Caki2 (cell line): ENCODE measurements at places on chromosomes 7 and 10. TPM values are rescaled to one million over a fixed set of nuclear protein-coding genes. Genes with fewer than 3 reads are reported as not detected.

DNA sequence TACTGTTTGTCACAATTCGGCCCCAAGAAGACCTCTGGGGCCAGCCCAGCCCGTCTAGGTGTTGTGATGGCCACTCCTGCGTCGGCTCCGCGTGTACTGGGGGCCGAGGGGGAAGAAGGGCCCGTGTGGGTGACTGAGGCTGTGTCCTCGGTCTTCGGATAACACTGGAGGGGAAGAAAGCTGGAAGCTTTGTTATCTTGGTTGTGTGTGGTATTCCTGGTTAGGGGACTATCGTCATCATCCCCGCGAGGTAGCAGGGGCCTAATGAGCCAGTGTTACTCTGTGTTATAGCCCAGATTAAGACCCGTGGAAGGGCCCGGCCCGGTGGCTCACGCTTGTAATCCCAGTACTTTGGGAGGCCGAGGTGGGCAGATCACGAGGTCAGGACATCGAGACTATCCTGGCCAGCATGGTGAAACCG lies 854 bp downstream of the MTG1 start:
- no peak for DNase-seq

DNA sequence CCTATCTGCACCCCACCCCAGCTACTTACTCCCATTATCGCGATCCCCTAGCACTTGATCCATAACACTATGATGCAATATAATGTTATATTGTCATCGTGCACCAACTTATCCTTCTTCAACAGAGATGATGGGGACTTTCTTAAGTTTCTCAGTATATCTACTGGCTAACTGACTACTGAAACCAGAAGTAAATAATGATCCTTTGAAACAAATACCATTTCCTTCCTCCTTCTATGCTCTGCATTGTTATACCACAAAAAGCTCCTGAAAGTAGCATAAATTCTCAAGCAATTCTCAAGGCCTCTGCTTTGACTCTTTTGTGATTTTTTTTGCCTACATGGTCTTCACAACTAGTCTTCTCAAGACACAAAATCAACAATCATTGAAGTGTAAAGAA lies 68.9 kb downstream of the HTR7 start:
- no peak for DNase-seq

DNA sequence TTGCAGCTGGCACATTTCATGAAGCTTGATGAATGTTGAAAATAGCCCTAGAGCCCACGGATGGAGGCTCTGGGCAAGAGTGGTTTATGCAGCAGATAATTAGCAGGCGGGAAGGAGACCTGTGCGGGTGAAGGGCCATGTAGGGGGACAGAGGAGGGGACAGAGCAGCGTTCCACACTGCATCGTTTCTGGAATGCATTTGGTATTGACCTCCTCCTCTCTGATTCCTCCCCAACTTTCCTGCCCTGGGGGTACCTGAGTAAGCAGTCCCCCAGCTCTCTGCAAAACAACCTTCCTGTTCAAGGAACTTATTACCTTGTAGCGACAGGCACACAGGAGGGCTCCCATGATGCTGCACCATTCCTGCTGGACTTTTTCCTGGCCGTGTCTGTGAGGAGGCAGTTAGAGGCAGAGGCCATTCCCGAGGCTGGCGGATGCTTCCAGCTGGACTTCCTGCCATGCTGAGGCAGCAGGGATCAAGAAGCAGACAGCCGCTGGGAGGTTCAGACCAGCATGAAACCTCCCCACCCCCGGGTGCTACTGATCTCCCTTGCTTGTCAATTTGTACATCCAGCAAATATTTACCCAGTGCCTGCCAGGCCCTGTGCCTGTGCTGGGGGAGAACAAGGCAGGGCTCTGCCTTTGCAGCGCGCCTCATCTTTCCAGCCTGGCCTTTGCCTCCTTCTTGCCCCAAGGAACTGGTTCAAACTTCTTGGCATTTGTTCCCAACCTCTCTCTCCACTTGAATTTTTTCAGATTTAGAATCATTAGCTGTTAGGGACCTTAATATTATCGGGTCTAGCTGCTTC lies 28.7 kb downstream of the SLC29A3 start:
- no peak for DNase-seq

- peak; percentile 65 for DNase-seq
These were observed 1.1 kb downstream of the P4HA1 start for GRCh38 chr10:73095481-73096021.

GRCh38 chr10:115624448-115624847 lies 531.3 kb downstream of the ATRNL1 start:
- DNase-seq, result no peak

DNA sequence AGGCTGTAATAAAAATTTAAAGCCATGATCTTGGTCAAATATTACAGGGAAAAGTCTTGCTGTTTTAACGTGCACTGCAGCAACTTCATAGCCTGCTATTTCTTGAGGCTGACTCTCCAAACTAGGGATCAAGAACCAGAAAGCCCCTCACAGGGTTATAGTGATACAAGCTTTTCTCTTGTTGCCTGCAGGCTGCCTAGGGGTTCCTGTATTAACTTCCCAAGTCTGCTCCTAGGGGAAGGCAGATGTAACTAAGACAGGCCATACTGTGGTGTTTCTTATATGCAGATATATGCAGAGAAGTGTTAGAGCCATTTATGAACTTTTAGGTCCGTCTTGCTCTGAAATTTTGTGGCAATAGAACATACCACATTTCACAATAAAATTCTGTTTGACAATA lies 175.7 kb downstream of the FOXP2 start:
- DNase-seq, result no peak

- peak; percentile 76 for DNase-seq
These were observed 73.9 kb downstream of the SH3PXD2A start for GRCh38 chr10:103781329-103782061.

DNA sequence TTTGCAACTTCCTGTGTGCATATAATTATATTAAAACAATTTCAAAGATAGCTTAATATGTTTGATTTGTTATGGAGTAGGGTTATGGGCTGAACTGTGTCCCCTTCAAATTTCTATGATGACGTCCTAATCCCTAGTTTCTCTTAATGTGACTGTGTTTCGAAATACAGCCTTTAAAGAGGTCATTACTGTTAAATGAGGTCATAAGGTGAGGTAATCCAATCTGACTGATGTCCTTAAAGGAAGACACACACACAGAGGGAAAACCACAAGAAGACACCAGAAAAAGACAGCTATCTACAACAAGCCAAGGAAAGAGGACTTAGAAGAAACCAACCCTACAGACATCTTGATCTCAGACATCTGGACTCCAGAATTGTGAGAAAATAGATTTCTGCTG lies 407.4 kb downstream of the MAGI2 start:
- DNase-seq, result no peak

DNA sequence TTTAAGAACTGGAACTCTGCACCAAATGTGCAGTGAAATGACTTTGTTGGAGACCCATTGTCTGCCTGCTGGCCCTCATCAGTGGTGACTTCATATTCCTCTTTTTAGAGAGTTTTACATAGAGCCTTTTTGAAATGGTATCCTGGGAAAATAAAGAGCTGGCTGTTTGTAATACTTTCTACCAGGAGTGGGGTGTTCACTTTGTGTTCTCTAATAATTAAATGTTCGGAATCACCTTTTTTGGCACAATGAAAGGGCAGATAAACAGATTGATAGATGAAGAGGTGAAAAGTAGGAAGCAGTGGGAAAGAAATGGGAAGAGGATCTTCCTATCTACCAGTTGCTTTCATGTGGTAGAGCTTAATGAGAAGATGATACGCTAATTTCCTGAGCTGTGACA lies 55.5 kb downstream of the PRPF18 start:
- no peak for DNase-seq

BICC1 gene
- 91.3 and 105 TPM in 2 replicates for total RNA-seq

MET gene
- 254 and 324 TPM in 2 replicates for total RNA-seq

NT5C3A gene
- total RNA-seq, result 36.6 and 128 TPM in 2 replicates

DNA sequence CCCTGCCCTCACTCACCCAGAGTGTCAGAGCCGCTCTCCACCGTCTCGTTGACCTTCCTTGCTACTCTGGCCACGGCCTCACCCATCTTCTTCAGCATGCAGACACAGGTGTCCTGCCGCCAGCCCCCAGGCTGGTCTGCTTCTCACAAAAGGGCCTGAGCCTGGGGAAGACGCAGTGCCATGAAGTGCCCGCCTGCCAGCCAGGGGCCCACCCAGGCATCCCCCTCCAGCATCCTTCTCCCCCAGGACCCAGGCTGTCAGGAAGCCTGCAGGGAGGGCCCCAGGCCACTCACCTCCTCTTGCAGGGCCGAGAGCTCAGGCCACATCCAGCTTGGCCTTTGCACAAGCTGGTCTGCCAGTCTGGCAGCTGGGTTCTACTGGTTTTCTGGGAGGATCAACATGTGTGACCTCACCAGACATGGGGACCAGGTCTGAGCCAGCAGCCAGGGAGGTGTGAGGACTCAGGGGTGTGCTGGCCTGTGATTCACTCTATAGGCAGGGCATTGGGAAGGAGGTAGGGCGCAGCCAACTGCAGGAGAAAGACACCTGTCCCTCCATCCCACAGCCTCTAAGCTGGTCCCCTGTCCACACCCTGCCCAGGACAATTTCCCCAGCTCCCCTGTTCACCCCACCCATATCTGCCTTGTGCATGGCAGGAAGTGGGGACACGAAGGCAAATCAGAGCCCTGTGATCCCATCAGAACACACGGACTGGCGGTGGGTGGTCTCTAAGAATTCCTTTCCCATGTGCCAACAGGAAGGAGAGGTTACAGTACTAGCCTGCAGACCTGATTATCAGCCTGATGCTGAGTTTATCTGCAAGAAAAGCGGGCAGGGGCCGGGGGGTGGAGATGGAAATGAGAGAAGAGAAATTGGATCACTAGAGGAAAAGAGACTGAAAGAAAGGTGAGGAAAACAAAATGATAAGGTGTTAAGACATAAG lies 5.7 kb downstream of the LRRC20 start:
- DNase-seq, result no peak

TRIL gene
- 0.20 TPM in 1 of 2 replicates, not detected in the other for total RNA-seq

DNA sequence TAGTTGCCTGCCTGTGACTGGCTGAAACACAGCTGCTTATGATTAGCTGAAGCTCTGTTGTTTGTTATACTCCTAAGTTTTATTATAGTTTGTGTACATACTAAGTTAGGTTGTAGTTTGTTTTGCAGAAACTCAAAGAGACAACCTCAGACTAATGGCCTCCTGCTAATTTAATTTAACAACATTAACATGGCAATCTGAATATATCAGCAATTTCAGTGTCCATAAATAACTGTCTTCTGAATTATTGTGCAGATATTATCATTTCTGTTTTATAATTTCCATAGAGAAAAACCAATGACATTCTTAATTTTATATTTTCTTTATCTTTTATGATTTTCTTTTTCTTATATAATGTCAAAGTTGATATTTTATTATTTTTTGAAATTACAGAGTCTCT lies 298.1 kb upstream of the PLXDC2 start:
- DNase-seq, result no peak

PLAU gene
- total RNA-seq, result 27.6 and 31.4 TPM in 2 replicates

DNA sequence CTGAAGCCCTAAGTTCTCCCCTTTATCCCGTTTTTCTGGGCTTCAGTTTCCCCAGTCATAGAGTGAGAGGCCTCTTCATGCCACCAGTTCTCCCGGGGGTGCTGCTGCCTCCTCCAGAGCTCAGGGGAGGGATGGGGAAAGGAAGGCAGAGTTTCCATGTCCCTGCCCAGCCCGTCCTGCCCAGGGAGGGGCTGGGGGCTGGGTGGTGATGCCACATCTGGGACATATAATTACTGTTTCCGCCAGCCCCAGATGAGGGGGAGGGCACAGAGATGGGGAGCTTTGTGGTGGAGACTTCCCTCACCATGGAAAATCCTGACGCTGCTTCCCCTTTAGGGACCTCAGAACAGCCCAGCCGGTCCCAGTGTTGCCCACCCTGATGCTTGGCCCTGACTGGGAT lies 4.1 kb downstream of the AQP1 start:
- DNase-seq, result no peak

CLRN3 gene
- not detected in 2 replicates for total RNA-seq

C10orf67 gene
- total RNA-seq, result 0.07 and 0.14 TPM in 2 replicates

DNA sequence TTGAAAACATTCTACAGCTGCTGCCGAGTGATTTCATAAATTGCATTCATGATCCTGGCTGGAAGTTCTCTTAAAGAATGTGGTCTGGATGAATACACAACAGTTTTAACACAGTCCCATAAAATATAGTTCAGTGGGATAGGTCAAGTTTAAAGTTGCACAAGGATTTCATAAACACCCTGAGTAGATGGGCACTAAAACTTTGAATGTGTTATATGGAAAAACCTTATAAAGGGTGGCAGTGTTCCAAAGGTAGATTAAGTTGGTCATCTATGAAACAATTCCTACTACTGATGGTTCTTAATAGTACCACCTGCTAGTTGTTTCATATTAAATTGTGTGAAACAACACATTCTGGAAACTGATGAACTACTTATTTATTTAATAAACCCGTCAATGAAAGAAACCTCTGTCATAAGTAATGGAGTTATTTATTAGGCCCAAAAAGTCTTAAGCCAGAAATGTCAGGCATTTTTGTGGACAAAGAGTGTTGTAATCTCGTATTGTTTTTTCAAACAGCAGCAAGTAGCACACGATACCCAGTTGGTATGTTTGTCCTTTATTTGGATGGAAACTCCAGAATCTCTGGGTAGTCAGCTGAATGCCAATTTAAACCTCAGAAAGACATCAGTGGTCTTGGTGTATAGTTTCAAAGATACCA lies 14.3 kb upstream of the RPA3 start:
- DNase-seq, result no peak

DNA sequence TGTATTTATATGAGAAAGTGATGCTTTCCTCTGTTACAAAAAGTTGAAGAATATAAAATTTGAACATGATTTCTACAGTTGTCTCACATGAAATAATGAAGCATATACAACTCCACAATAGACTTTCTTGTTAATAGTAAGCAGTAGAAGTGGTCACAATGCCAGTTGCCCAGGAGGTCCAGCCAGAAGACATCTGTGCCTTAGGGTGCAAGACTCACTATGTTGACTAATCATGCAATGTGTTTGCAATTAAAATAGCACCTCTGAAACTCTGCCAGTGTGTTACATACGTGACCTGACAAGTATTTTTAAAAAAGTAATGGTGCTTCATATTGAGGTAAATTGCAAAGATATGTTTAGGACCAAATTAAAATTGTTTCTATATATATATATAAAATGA lies 547.2 kb downstream of the ETV1 start:
- no peak for DNase-seq

DNA sequence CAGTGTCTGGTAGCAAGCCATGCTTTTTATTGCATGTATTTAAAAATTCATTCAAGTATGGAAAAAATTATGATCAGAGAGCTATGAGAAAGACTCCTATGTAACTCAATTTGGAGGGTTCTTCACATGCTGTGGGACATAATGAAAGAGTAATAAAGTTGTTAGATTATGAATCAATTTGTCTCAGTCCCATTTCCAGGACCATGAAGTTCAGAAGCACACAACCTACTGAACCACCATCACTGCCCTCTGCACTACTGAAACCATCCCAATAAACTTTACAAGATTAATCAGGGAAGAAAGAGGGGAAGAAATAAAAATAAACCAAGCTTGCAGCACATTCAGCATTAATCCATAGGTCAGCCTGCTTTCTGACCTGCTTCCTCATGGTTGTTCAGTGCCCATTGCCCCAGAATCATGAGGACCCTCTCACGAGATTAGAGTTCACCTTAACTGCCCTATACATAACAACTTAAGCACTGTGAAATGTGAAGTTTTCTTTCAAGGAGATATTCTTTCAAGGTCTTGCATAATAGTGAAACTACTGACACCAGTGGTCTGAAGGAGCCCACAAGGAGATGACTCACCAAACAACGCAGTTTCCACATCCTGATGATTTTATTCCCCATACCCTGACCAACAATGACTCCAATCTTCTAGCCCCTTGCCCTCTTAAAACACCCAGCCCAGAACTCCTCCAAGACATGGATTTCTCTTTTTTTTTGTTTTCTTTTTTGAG lies 171.5 kb upstream of the ADCY1 start:
- no peak for DNase-seq
